ENCODE measurements at places on chromosomes 7 and 10.

GRCh38 chr10:129046065-129046681 is 420.9 kb upstream of the MGMT start:
- peak; percentile 81 for DNase-seq

- no peak for DNase-seq
Observed at GRCh38 chr10:102269017-102269416, 23.7 kb downstream of the GBF1 start.

- no peak for DNase-seq
Observed at GRCh38 chr7:18468795-18469194, 26.8 kb upstream of the HDAC9 start.

DNA sequence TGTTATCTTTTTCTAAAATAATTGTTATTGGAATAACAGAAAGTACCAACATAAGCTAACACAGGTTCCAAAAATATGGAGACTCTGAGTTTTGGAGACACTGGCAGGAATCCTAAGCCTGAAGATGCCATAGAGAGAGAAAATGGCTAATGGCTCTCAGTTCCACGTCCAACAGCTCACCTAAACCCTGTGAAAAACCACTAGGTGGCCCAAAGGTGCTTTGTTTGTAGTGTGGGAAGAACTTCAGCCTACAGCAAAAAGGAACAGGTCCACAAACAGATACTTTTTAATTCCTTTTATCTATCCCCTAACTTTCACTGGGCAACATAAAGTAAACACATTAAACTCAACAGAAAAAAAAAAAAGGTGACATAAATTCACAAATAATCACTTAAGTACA is 272.3 kb downstream of the SEMA3D start:
- no peak for DNase-seq

GRCh38 chr7:45082031-45082830 is 6.5 kb downstream of the NACAD start:
- no peak for DNase-seq

DNA sequence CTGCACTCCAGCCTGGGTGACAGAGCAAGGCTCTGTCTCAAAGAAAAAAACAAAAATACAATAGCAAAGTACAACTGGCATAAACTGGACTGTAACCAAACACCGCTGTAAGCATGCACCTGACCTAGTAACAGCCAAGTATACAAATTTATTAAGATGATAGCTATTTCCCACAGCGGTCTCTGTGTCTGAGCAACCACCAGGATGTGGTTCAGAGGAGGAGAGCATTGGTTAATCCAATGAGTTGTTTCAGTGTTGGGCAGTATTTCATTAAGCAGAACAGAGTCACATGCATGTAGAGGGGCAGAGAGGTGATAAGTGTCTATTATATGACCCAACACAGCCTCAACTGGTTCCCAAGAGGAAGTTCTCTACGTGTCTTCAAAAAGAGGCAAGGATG is 4.0 kb downstream of the SLC16A12 start:
- DNase-seq: no peak

DNA sequence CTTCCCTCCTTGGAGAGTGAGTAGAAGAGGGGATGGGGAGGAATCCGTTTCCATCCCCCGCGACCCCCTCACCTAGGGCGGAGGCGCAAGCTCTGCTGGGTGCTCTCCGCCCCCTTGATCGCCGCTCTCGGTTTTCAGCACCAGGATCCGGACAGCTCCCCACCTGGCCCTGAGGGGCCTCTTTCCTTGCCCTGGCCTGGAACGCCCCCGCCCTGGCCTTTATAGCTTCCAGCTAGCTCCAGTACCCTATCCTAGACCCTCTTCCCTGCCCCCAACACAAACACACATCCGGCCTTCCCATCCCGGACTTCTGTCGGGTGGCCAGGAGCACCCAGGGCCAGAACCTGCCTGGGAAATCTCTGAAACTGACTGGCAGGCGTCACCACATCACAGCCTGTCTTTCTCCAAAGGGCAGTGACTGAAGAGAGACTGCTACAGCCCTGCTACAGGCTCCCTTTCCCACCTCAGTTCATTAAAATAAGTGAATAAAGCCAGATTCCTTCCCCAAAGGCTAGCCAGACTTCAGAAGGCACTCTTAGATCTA is 72.3 kb upstream of the LEP start:
- DNase-seq: peak; percentile 20

- no peak for DNase-seq
Observed at GRCh38 chr10:124298891-124299290, 119.8 kb downstream of the OAT start.

- DNase-seq: no peak
Observed at GRCh38 chr7:142870147-142870559, 15.3 kb downstream of the EPHB6 start.

DNA sequence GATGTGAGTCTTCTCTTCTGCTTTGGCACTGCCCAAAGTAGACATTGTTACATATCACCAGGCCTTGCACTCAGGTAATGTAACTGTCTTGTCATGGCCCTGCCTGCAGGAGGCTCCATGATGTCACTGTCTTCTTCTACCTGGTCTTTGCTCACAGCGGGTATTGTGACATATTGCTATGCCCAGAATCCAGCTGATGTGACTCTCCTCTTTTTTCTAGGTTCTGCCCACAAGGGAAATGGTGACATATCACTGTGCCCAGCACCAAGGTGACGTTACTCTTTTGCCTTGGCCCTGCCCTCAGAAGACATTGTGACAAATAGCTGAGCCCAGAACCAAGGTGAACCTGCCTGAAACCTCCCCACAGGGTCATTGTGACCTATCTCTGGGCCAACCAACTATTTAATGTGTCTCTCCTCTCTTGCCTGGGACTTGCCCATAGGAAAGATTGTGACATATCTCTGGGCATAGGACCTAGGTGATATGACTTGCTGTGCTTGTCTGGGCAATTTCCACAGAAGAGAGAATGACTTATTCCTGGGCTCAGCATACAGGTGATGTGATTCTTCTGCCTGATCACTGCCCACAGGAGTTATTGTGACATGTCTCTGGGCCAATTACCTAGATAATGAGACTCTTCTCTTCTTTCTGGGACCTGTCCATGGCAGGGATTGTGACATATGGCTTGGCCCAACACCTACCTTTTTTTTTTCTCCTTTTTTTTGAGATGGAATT is 26.5 kb upstream of the ZNF107 start:
- no peak for DNase-seq

DNA sequence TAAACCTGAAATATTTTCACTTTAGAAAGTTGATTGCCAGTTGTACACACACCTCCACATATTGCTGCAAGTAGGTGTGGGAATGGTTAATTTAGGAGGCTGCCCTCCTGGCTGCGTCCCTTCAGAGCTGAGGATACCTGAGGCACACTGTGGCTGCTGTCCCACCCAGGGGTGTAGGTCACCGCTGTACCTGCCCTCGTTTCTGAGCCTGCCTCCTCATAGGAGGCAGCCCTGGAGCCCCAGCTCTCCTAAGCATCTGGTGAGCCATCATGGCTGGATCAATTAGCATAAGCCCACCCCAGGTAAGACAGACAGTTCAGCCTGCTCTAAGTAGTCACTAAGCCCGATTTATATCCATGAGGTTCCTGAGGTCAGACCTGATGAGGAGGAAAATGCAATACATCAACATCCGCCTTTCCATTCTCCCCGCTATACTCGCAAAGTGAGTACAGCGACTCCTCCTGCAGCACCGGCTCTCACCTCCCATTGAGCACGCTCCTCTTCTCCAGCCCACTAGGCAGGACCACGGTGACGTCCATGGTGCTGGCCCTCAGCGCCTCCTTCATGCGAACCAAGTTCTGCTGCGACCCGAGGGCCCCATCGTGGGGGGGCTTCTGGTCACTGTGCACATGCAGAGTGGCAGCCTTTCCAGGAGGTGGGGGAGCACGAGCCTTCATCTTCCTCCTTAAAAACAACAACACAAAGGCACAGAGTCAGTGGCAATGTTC is 97.2 kb downstream of the COBL start:
- DNase-seq: no peak

- DNase-seq: peak; percentile 46
Observed at GRCh38 chr10:63227207-63227895, 94.2 kb downstream of the NRBF2 start.
